ENCODE measurements at places on chromosomes 2 and 18. TPM values are rescaled to one million over a fixed set of nuclear protein-coding genes. Genes with fewer than 3 reads are reported as not detected.

DNA sequence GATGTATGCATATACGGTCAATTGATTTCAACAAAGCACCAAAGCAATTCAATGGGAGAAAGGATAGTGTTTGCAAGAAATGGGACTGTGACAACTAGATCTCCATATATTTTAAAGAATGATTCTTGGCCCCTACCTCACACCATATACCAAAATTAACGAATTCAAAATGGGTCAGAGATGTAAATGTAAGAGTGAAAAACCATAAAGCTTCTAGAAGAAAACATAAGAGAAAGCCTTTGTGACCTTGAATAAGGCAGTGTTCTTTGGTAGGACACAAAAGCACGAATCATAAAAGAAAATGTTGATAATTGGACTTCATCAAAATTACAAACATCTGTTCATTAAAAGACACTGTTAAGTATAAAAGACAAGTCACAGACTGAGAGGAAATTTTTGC lies 5.0 kb upstream of the PROC start:
- H3K27me3 ChIP-seq: no peaks in the 10 kb centered on the region
- H3K4me1 ChIP-seq: peaks cover 7% of the 10 kb centered on the region
- no peak for DNase-seq
- no peak overlapping the region for H3K4me3 ChIP-seq

- no peak overlapping the region for H3K27ac ChIP-seq
- no peaks in the 10 kb centered on the region for H3K36me3 ChIP-seq
- no peaks in the 10 kb centered on the region for H3K4me1 ChIP-seq
- H3K4me3 ChIP-seq: no peak overlapping the region
These were observed 385.6 kb upstream of the ID2 start for GRCh38 chr2:8296306-8296705.

GRCh38 chr2:30860726-30861125 lies 53.5 kb upstream of the CAPN13 start:
- no peak for DNase-seq
- no peak overlapping the region for H3K27ac ChIP-seq
- no peaks in the 10 kb centered on the region for H3K4me1 ChIP-seq
- no peaks in the 10 kb centered on the region for H3K36me3 ChIP-seq
- no peak overlapping the region for H3K4me3 ChIP-seq

DNA sequence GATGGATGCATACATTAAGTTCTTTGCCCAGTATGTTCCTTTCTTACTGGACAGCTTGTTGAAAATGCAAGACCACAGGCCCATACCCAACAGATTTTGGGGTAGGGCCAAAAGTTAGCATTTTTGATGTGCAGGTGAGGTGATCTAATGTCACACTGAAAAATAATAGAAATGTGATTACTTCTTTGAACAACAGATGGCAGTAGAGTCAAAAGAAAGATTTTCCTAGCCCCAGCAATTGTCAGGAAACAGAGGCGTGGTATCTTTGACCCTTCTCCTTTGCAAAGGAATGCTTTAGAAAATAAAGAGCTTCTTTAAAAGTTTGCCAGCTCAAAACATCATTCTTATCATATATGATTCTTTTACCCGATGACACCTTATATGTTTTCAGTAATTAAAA lies 343.6 kb upstream of the SYT4 start:
- no peak overlapping the region for H3K27ac ChIP-seq
- H3K36me3 ChIP-seq: no peaks in the 10 kb centered on the region
- no peak overlapping the region for H3K4me3 ChIP-seq
- DNase-seq: no peak

DNA sequence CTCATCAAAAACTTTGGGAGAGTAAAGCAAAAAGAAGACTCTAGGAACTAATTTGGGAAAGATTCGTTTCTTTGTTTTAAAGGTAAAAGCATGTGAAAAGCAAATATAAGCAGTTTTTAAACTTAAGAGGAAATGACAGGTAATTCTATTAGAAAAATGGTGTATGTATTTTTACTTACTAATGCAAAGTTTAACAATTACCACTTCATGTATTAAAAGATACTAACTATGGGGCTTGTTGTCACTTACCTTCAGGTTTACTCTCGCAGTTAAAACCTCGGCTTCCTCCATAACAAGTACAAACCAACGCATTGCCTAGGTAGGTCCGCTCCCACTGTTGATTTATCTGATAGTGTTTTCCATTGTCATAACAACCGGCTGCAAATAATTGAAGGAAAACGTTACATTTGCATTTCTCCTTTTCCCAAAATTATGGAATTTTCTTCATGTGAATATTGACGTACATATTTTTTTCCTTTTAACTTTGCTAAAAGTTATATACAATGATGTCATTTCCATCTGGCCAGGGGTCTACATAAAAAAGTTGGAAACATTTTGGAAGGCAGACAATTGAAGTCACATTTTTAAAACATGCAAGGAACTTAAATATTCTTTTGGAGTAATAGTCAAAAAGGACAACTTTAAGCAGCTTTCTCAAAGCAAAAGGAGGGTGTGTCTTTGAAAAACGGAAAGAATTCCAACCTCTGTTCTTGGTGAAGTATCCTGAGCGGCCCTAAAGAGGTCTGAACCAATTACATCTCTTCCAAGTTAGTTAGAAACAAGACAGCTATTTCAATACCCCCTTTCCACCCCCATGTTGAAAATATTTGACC lies 1.2 kb downstream of the FN1 start:
- H3K27ac ChIP-seq: peak overlapping the region; percentile 92
- no peaks in the 10 kb centered on the region for H3K4me1 ChIP-seq
- no peaks in the 10 kb centered on the region for H3K36me3 ChIP-seq
- no peak for DNase-seq
- peak overlapping the region; percentile 78 for H3K4me3 ChIP-seq

Gene TRPM8
- total RNA-seq: 0.92 TPM
